ENCODE measurements at places on chromosomes 2 and 18. TPM values are rescaled to one million over a fixed set of nuclear protein-coding genes. Genes with fewer than 3 reads are reported as not detected.

DNA sequence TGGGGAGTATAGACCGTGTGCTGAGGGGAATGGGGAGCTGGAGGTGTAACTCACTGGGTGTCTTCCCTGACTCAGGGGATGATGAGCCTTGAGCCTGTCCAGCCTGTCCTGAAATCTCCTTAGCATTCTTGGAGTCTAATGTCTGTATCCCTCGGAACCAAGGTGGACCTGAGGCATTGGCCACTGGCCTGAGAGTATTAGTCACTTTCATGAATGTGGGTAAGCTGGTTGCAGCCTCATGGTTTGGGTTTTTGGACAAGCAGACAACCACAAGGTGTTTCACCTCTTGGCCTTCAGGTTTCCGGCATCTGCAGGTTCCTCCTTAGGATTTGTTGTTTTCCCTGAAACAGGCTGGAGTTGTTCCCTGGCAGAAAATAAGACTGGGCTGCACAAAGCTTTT lies 63.2 kb downstream of the PRKCE start:
- no peak for DNase-seq

SP9 gene
- not detected for total RNA-seq

PTPRN gene
- total RNA-seq, result 0.11 TPM

SNED1 gene
- total RNA-seq, result 6.1 TPM

AQP12B gene
- total RNA-seq, result not detected
